ENCODE measurements at places on chromosomes 16 and 17. TPM values are rescaled to one million over a fixed set of nuclear protein-coding genes. Genes with fewer than 3 reads are reported as not detected.

- no peak for DNase-seq
Measured at GRCh38 chr17:7715936-7716886, 1.3 kb upstream of the DNAH2 start.

GRCh38 chr17:39607851-39608130 is at the start of gene NEUROD2:
TSS of gene NEUROD2 (minus strand) at chr17:39607920. CDS start at chr17:39606599, 1,321 bp downstream.
- DNase-seq = no peak

DNA sequence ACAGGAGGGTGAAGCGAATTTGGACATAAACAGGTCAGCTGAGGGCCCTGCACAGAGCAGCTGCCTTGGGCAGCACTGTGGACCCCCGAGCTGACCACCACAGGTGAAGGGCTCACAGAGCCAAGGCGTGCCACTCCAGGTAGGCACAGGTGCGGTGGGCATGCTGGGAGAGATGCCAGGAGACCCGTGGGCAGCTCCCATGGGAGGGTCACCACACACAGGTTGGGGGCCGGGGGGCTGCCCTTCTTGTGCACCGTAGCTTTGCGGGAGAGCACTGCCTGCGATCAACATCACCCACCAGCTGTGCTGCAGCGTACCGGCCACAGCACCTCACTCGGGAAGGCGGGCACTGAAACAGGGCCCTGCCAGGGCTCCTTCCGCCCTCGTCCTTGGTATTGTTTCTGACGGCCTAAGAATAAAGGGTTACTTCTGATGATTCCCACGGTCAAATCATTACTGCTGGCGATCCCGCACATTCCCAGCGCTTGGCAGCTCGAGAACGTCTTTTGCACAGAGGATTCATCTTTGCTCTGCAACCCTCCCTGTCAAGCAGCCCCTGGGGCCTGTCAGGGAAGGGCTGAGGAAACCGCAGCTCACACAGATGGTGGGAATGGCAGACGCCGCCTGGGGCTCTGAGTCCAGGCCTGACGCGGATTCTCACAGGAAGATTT is 181.7 kb downstream of the BANP start:
- DNase-seq = no peak

DNA sequence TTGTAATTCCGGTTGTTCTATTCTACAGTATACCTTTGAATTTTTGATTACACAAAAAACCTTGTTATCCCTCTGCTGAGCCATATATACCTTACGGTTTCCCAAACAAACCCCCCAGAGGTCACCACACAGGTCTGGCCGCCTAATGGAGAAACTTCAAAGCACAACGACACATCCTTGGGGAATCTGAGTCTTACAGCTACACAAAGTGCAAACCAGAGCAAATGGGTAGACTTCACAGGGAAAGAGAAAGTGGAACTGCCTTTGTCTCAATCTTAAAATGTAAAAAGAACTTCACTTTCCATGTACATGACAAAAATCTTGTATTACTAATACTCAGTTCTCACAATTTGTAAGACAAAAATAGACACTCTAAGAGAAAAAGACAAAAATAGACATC is 2.7 kb downstream of the FBXO31 start:
- no peak for DNase-seq

DNA sequence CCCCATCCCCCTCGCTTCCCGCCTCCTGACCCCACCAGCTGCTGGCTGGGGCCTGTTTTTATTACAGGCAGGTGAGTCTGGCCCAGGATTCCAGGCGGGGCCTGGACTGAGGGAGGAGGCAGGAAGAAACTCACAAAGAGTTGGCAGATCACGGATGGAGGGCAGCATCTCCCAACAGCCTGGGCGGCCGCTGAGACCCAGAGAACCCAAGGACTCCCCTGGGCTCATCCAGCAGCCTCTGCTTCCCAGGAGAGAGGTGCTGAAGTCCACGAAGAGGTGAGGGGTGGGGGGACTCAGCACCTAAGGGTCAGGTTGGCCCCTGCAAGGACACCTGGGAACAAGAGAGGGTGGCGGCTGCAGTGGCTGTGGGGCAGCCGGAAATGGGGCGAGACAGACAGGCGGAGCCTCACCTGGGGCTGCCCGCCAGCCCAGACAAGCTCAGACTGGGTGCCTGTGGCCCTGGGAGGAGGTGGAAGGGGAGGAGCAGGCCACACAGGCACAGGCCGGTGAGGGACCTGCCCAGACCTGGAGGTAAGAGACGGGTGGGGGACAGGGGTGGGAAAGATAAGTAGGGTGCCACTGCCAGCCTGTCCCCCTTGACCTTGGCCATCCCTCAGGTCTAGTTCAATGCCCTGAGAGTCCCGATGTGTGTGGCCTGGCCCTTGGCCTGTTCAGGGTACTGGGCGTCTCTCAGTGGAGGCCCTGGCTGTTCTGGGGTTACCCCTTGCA is 8.7 kb upstream of the ADGRG1 start:
- no peak for DNase-seq

- peak; percentile 95 for DNase-seq
Measured at GRCh38 chr16:27235055-27235937, 32.0 kb downstream of the KDM8 start.

GRCh38 chr17:49114703-49115102 is 17.9 kb upstream of the B4GALNT2 start:
- DNase-seq = no peak

DNA sequence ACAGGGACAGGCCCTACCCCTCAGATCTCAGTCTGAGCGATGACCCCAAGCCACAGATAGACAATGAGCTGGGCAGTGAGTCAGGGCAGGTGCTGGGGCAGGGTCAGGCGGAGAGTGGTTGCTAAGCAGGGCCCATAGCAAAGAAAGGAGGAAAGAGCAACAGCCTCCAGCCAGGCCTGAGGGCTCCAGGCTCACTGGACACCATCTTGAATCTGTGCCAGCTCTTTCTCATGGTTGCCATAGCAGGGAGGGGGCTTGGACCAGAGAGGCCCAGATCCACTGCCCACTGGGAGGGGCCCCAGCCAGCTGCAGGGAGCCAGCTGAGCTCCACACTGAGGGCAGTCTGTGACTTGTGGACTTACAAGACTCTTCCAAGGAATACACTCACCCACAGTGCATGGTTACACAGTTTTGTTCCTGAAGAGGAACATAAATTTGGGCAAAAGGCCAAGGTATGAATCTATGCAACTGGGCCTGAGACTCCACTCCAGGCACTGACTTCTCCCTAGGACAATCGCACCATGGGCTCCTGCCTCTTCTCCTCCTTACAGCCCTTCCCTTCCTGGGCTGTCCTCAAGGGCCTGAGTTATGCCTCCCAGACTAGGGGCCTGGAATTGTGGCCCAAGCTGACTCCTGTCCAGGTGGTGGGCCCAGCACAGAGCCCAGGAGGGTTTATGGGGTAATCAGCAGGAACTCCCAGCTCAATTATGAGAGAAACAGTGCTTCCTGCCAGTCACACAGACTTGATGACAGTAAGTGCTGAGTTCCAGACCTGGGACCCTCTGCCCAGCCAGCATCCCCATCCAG is 59.9 kb downstream of the BEAN1 start:
- no peak for DNase-seq

Gene TIMM22
- 14.8 TPM for total RNA-seq

Measured in right atrium auricular region (tissue), 2 donors.